NCI-H1105 (cell line): ENCODE measurements at places on chromosomes 6 and 20.

DNA sequence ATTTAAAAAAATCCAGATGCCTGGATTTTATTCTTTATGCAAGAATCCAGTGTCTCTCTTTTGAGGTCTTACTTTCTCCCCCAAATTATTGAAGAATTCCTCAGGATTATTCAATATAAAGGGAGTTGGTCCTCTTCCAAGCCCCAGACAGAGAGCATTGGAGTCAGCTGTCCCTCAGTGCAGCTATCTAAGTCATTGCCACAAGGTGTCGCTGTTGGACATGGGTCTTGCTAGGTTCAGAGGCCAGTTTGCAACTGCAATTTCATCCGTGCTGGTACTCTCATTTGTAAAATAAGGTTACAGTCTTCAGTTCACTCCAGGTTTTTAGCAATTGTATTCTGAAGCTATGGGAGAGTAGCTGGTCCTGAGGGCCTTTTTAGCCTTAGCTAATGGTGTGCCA lies 27.8 kb downstream of the CCN2 start:
- DNase-seq, result peak; percentile 65

DNA sequence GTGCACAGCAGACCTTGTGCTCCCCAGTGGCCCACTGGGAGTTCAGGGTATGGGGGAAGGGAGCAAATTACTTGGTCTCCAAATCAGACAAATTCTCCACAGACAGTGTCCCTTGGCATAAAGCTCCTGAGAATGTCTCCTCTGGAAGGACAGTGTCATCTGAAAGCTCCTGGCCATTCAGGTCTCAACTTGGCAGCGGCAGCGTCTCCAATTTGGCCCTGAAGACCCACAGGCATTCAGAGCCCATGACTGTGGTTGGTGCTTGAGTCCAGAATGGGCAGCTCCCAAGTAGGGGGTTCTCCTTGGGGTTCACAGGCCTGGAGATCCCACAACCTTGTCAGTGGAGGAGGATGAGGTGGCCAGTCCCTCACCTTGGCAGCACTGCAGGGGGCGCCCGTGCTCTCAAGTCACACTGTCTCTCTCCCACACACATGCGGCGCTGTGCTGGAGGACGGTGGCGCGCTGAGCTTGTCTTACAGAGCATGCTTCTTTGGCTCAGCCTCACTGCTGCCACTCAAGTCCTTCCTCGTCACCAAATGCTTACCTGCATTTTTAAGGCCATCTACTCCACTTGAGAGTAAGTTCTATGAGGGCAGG lies 20.7 kb downstream of the DYNLRB1 start:
- no peak for DNase-seq

DNA sequence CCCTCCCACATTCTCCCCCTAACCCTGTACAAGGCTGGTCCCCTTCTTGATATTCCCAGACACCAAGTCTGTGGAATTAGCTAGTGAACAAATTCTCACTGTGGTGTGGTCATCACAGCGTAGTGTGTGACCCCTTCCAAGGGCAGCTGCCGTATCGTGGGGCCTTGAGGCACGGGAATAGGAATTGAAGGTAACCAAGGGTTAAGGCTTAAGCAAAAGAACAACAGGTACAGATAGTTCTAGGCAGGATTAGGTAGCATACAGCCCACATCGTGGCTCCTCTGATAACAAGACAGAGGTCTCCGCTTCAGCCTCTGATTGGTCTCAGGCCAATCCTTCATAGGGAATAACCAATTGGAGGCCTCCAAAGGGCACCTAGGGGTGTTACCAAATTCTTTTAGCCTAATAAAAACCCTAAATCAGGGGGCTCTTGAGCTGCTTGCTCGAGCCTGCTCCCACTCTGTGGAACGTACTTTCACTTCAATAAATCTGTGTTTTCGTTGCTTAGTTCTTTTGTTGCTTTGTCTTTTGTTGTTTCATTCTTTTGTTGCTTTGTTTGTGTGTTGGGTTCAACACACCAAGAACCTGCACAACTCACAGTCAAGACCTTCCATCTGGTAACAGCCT lies 64.7 kb downstream of the GPR6 start:
- no peak for DNase-seq

GRCh38 chr6:148629592-148630465 lies 117.0 kb upstream of the UST start:
- no peak for DNase-seq

- DNase-seq, result no peak
Observed at GRCh38 chr6:114998492-114998891, 655.7 kb upstream of the HS3ST5 start.

- DNase-seq, result no peak
Observed at GRCh38 chr6:101398716-101399615, 5.5 kb downstream of the GRIK2 start.

DNA sequence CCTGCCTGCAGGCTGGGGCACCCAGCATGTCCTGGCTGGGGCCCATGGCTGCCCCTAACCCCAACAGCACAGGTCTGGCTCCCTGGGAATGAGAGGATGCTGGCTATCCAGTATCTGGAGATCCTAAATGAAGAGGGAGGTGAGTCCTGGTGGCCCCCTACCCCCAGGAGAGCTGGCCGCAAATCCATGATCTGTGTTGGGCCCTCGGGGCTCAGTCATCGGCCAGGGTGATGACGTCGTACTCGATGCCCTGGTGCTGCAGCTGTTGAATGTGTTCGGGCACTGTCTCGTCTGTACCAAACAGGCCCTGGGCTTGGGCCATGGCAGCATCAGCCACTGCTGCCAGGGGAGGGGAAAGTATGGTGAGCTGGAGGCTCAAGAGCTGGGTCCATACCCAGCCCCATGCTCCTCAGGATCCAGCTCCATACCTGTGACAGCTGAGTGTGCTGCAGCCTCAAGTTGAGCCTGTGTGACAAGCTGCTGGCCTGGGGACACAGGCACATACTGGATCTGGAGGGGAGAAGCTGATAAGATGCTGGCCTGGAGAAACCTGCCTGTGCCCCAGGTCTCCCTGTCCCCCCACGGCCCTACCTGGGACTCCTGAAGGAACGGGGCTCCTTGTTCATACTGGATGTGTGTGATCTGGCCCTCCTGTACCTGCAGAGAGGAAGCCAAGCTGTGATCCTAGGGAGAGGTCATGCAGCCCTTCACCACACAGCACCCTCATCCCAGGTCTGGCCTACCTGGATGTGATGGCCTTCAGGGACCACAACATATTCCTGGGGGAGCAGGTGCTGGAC lies 14.5 kb downstream of the PCIF1 start:
- no peak for DNase-seq

DNA sequence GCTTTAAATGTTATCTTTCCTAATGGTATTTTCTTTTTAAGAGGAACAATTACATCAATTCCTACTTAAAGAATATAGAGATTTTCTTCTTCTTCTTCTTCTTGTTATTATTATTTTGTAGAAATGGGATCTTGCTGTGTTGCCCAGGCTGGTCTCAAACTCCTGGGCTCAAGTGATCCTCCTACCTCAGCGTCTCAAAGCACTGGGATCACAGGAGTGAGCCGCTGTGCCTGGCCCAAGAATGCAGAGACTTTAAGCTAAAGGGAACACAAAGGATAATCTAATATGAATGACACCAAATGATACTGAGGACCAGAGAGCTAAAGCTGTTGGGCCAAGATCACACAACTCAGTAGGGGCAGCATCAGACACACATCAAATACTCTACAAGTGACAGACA lies 87.4 kb upstream of the FOXQ1 start:
- DNase-seq, result no peak

DNA sequence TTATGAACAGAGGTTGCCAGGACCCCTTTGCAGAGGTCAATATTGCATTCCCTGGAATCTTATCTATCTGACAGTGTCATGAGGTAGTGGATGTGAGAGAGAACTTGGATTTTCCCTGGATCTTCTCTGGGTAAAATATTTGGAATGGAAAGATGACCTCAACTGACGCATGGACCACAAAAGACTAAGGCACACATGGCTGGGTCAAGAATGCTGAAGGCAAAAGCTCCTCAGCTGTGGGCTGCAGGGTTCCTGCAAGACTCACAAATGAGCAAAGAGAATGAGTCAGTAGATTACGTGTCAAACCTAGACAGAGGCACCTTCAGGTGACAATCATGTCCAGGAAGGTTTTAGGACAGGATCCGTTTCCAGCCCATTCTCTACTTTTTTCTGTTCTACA lies 484.0 kb downstream of the C6orf118 start:
- no peak for DNase-seq

DNA sequence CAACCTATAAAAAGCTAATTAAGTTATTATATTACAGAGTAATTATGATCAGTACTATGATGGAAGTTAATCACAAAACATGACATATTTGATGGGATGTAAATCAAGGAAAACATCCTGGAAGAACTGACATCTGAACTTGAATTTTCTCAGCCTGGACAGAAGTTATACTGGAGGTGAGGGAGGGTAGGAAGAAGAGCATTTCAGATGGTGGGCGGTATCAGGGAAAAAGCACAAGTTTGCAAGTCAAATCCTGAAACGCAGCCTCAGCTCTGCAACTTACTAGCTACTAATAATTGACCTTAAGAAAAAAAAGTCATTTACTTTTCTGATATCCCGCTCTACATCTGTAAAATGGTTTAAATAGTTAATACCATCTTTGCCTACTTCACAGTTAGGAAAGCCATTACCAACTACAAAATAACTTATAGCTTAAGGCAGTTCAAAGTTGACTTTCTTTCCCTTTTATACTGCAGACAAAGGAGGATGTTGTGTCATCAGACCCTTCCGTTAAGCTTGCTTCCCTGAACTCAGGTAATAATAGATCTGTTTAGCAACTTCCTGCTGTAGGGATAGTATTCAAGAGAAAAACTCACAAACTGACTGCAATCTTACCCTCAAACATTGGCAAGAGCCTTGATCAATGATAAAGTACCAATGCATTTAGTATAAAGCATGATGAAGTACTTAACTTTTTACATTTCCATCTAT lies 21.0 kb downstream of the NOL7 start:
- no peak for DNase-seq

DNA sequence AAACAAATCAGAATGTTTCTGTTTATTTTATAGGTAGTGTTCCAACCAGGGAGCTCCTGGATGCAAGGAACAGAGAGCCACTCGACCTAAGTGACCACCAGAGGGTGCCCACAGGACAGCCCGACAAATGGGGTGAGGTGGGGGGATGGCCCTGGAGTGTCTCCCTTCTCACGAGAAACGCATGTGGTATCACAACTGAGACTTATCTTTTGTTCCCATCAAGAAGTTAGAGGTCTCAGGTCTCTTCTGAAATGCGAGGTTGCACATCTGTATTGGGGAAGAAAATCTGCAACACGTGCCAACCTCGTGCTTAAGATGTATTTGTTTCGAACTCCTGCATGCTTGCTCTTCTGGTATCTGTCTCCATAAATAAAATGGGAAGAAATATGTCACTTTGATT lies 104.0 kb downstream of the ISM1 start:
- no peak for DNase-seq

DNA sequence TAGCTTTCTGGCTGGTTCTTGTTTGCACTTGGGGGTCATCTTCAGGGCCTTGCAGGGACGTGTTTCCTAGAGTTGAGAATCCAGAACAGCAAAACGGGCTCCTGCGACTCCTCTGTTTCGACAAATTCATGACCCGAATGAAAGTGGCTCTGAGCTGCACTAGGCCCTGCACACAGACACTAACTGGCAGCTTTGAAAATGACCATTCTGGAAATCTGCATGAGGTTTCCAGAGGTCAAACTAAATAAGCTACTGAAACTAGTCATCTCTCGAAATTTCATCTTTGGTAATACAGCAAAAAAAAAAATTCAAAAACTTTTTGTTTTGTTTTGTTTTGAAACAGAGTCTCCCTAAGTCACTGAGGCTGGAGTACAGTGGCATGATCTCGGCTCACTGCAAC lies 15.5 kb upstream of the BMP7 start:
- DNase-seq, result no peak

DNA sequence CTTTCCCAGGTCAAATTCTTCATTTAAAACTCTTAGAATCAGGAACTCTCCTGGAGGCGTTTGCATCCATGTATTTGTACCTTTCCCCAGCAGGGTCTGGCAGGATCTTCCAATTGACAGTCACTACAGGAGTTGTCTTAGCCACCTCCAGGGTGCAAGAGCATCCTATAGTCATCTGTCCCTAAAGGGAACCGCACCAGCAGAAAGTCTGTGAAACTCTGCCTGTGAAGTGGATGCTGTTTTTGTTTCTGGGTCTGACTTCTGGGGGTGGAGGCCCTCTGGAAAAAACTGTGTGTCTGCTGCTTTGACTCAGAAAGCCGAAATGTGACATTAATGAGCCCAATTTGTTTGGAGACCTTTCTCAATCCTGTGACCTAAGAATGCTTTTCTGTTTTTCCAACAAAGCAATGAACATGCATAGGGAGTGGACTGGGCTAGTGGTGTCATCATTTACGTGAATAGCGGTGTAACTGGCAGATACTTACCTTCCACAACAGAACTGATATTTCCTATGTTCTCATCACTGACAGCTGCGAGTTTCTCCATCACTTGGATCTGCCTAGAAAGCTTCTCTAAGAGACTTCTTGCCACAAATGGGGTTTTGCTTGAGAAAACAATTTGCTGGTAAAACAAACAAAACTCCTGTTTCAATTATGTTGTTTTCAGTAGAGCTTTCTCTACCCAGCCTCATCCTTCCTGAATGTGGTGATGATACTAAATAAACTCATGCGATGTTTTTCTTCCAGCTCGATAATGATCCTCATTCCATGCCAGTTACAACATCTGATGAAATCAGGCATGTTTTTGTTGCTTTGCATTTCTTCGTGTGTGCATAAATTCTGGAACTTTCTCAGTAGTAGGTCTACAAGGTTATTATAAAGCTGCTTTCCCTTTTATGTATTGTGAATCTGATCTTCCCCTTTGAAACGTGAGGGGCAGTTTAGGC lies 33.3 kb upstream of the ARMH2 start:
- DNase-seq, result no peak
